ENCODE measurements at places on chromosomes 2 and 18.

DNA sequence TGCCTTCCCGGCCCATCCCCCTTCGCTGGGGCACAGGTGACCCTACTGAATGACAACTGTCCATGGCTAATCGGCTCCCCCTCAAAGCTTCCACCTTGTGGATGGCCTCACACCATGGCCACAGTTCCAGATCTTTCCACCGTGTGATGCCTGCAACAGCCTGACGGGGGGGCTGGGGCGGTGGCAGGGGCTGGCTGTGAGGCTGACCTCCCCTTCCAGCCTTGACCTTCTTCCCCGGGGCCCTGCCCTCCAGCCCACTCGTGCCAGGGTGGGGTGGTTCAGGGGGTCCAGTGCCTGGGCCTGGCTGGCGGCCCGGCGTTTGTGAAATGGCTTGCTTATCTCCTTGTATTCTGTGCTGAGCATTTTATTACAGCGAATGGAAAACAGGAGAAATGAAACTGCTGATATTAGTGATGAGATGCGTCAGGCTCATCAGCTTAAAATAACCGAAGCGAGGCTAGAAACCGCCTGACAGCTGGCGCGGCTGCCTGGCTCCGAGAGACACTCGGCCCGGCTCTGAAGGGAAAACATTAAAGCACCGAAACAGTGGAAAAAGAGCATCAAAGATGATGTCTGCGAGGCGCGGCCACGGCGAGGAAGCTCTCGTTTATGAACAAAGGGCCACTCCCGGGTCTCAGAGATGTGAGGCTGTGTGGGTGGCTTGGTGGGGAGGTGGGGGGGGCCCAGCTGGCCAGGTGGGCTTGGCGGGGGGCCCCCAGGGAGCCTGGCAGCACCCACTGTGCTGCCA lies 916 bp upstream of the PDCD1 start:
- DNase-seq: no peak

GRCh38 chr2:221415789-221416188 lies 156.3 kb downstream of the EPHA4 start:
- DNase-seq: no peak

- no peak for DNase-seq
Measured at GRCh38 chr2:88603146-88603545, 24.1 kb downstream of the EIF2AK3 start.

- no peak for DNase-seq
Measured at GRCh38 chr2:239568601-239569000, 167.8 kb upstream of the HDAC4 start.

DNA sequence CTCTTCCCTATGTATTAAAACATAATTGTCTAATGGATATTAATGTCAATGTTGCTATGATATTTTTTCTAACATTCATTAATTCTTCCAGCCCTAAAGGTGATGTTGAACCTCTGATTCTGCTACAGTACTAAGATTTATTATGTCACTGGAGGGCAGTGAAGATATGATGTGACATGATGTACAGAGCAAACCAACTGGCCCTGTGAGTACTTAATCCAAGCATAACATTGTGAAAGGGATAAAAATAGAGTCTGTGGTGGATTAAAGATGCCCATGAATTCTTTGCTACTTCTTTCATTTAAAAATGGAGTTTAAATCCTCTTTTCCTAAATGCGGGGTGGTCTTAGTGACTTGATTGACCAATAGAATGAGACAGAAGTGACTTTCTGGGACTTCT lies 51.8 kb downstream of the IL1R2 start:
- DNase-seq: no peak

- no peak for DNase-seq
Measured at GRCh38 chr2:64213532-64214275, 69.5 kb upstream of the PELI1 start.
